NCI-H748 treated with DMSO at 0.1 percent for 48 hours (cell line): ENCODE measurements at places on chromosomes 6 and 20.

DNA sequence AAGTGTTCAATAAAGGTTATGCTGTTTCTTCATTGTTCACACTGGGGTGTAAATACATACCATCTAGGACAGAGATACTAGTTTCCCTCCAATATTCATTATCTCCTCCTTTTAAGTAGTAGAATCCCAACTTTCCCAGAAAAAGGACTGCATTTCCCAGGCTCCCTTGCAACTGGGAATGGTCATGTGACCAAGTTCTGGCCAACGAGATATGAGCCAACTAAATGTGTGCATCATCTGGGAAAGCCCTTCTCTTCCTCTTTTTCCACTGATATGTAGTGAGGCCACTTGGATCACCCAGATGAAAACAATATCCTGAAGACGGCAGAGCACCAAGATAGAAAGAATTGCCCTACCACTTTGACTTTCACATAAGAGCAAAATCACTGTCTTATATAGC, 97.9 kb upstream of the PTPRT start:
- DNase-seq: no peak

DNA sequence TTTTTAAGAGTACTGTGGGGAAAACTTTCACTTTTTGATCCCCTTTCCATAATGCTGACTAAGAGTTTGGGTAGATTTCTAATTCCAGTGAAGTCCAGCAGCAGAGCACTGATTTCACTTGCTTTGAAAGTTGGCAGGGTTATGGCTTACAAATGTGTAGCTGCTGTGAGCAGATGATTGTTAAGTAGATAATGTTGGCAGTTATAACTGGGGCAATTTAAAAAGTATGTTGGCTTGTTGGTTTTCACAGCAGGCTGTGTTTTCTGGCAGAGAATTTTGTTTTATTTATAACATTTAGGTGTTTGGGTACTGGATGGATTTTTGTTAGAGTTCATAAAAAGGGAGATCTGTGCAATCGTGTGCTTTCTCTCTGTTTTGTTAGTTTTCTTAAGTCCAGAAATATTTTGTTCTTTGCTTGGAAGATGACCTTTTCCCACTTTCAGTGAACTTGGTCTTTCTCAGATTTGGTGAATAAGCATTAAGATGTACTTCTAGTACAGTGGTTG, 31.4 kb downstream of the AFDN start:
- no peak for DNase-seq

DNA sequence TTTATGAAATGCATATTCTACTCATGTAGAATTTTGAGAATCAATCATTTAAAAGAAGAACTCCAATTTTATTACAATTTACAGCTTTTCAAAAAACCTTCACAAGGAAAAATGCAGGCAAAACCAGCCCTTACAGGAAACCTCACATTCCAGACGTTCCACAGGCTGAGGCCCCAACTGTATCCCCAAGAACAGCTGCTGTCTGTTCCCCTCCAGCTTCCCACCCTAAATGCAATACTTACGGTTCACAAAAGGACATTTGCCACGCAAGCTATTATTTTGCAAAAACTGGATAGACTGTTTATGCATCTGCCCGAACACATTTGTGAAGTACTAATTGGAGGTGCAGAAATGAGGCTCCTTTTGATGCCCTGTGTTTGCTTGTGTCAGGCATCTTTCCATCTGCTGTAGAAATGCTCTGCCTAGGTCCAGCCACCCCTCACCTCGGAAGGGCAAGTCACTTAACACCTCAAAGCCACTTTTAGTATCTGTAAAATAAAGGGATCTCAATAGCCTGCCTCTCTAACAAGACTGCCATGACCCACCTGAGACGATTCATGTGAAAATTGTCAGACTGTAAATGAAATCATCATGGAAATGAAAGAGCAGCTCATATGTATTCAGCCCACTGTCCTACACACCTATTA, 26.5 kb downstream of the PDE10A start:
- no peak for DNase-seq

GRCh38 chr6:93083337-93084230, 335.8 kb downstream of the EPHA7 start:
- no peak for DNase-seq

DNA sequence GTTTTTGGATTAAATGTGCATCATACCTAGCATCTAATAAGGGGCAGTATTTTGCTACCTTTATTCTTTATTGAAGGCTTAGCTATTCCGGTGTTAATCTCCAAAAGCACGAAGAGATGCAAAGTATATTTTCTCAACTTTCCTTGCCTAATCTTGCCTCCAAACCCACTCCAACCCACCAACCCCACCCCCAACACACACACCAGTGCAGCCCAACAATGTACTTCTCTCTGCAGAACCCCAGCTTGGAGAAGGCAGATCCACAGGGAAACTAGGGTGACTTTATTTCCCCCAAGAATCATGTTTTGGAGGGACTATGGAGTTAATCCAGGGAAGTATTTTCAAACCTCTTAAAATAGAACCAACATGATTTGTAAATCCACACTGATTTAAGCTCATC, 73.6 kb downstream of the ZMYND8 start:
- DNase-seq: no peak

DNA sequence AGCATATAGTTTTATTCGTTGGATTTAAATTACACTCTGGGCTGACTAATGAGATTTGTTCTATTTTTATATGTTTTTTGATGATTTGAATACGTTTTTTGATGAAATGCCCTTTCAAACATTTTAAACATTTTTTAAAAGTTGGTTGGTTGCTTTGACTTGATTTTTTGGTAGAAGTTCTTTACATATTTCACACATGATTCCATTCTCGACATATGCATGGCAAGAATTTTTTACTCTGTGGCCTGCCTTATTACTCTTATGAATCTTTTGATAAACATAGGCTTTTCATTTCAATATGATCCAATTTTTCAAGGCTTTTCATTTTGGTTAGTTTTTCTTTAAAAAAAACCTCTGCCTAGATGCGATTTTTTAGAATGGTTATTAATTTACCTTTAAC, 617.0 kb downstream of the RNF144B start:
- no peak for DNase-seq

GRCh38 chr6:98458708-98459107, 375.7 kb upstream of the POU3F2 start:
- no peak for DNase-seq

DNA sequence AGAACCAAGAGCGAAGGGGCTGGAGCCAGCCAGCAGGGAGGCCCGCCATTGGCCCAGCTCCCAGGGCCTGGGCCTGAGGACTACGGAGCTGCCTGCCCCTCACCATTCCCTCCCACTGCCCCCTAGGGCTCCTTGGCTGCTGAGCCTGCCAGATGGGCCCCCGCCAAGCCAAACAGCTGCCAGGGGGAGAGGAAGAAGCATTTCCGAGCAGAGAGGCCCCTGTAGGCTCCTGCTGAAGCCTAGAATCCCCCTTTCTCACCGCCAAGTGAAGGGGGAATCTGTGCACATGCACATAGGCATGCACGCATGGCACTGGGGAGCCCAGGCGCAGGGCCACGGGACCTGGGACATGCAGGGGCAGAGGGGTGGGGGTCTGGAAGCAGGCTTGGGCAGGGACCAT, 28.5 kb upstream of the MRPS18A start:
- DNase-seq: no peak

DNA sequence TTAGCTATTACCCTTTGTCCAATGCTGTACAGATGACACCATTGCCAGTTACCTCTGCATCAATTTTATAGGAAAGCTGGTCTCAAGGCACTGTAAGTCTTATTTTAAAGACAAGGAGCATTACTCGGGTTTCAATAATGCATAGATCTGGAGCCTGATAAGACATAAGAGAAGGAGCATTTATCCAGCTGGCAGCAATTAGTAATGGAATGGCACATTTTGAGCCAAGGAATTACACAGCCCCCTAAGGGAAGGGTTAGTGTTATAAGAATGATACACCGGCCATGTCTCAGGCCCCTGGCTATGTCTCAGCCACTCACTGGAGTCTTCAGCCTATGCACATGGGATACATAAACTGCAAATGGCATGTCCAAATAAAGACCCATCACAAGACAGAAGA, 23.1 kb upstream of the TMEM242 start:
- no peak for DNase-seq

GRCh38 chr6:142947714-142948480, 2.9 kb upstream of the HIVEP2 start:
- no peak for DNase-seq

DNA sequence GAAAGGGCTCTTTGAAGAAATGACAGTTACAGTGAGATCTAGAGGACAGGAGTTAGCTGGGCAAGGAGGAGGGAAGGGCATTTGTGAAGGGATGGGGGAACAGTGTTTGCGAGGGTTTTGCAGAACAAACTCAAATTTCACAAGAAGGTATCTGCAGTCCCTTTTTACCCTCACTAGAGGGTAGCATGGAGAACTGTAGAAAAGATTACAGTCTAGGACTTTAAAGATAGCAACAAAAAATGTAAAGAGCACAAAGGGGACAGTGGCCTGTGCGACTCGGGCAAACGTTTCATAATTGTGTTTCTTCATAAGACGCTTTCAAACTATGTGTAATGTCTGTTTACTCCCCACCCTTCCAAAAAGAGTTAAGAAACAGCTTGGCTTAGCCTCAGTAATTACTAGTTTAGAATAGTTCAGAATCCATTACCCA, 21.2 kb upstream of the ASXL1 start:
- DNase-seq: no peak

DNA sequence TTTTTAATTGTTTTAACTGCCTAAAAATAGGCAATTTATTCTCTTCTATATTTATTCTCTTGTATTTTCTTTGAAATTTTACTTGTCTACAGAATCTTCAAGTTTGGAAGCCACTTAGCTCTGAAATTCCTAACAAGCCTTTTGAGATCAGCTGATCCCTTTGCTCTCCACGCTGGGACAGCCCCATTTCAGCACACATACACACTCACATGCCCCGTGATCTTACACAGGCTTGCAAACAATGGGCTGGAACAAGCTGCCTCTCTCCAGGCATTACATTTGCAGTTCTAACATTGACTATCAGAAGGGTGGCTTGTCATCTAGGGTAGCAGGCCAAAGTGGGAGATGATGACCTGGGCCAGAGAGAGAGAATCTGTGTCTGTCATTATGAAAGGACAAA, 62.1 kb upstream of the RAB32 start:
- no peak for DNase-seq

- no peak for DNase-seq
Observed at GRCh38 chr6:142935553-142936517, 9.1 kb downstream of the HIVEP2 start.

GRCh38 chr6:166078294-166078693, 89.4 kb downstream of the TBXT start:
- DNase-seq: no peak

GRCh38 chr6:36851149-36851614, 11.9 kb upstream of the CPNE5 start:
- DNase-seq: peak; percentile 48

GRCh38 chr20:49151436-49151835, 36.7 kb downstream of the STAU1 start:
- no peak for DNase-seq

DNA sequence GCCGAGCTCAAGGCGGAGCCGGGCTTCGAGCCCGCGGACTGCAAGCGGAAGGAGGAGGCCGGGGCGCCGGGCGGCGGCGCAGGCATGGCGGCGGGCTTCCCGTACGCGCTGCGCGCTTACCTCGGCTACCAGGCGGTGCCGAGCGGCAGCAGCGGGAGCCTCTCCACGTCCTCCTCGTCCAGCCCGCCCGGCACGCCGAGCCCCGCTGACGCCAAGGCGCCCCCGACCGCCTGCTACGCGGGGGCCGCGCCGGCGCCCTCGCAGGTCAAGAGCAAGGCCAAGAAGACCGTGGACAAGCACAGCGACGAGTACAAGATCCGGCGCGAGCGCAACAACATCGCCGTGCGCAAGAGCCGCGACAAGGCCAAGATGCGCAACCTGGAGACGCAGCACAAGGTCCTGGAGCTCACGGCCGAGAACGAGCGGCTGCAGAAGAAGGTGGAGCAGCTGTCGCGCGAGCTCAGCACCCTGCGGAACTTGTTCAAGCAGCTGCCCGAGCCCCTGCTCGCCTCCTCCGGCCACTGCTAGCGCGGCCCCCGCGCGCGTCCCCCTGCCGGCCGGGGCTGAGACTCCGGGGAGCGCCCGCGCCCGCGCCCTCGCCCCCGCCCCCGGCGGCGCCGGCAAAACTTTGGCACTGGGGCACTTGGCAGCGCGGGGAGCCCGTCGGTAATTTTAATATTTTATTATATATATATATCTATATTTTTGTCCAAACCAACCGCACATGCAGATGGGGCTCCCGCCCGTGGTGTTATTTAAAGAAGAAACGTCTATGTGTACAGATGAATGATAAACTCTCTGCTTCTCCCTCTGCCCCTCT, 1.1 kb downstream of the CEBPB start:
- peak; percentile 31 for DNase-seq

DNA sequence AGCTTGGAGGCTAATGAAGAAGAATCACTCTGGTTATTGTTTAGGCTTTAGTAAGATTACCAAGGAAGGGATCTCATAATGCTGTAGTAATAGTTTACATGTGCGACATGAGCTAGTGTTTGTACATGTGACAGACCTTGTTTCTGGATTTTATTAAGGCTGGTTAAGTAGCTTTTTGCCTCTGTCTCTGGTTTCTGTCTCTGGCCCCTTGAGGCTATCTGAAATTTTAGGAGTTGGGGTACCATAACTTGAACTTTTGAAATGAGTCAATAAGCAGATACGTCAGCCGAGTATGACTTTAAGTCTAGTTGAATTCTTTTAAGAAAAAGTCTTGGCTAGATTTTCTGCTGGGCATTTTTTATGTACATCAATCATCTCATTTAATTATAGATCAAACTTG, 9.5 kb downstream of the CBFA2T2 start:
- DNase-seq: no peak

GRCh38 chr6:26571592-26572296, 25.0 kb upstream of the ABT1 start:
- DNase-seq: peak; percentile 98

GRCh38 chr20:46083101-46083500, 6.7 kb downstream of the NCOA5 start:
- no peak for DNase-seq

DNA sequence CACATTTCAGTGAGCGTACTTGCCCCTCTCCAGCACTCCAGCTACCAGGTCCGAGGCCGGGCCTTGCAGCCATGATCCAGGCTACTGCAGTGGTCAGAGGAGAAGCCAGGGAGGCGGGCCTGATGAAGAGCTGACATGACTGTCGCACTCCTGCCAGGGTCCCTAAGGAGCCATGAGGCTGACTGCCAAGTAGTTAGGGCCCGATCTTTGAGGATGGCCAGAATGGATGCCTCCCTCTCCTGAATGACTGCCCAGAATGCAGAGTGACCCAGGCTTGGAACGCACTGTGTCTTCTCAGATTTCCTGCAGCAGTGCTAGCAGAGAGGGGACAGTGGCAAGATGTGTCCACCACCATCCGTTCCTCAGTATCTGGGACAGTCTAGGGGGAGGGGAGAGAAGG, 24.7 kb upstream of the LRFN2 start:
- DNase-seq: no peak
